Central memory CD8-positive, alpha-beta T cell (primary cell): ENCODE measurements at places on chromosomes 12 and 14.
A peak's percentile ranks its signal among the peaks of the same experiment; 100 is the strongest.

DNA sequence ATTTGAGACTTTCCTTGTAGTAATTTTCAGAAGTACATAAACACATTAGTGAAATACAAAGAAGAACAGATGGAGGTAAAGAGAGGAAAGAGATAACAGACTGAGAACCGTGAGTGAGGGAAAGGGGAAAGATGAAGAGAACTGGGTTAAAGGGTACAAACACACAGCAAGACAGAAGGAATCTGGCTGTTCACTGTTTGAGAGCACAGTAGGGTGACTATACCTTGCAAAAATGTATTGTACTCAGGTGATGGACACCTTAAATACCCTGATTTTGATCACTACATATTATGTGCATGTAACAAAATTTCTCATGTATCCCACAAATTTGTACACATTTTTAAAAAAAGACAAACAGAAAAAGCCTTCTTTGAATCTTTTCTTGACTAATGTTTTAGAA lies 2.7 kb upstream of the TRHDE start:
- DNase-seq: no peak

GRCh38 chr12:80205960-80206359 lies 106.6 kb downstream of the OTOGL start:
- no peak for DNase-seq

DNA sequence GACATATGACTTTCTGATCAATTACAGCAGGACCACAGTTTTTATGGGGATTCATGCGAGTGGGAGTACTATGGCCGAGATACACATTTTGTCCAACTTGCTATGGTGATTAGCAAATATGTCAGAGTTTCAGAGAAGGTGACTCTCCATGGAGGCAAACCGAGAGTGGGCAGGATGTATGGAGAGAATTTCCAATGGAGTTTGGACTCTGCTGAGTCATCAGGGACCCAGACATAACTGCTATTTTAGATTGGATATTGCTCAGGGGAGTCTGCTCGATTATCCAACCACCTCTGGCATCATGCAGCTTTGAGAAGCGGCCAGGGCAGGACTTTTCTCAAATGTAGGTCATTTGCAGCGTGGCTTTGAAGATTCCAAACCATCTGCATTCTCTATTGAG lies 9.5 kb upstream of the GSG1 start:
- DNase-seq: no peak

GRCh38 chr14:68278576-68279436 lies 459.2 kb downstream of the RAD51B start:
- no peak for DNase-seq

- no peak for DNase-seq
Measured at GRCh38 chr12:105876396-105876927, 262.3 kb downstream of the NUAK1 start.

DNA sequence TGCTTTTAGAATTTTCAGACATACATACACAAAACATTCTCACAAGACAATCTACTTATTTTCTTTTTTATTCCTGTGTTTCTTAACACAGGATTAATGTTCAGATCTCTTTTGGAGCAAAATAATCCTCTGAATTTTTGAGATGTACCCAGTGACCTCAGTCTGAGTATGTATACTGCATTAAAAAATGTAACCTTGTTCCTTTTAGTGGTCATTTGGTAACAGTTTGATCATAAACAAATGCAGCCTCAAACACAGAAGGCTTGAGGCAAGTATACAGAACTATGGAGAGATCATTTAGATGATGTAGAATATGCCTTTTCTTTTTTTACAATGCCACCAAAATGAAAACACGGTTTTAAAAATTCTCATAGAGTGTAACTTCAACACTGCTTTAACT lies 9.7 kb downstream of the HIF1A start:
- no peak for DNase-seq

GRCh38 chr12:127108360-127109215 lies 1158.4 kb upstream of the TMEM132C start:
- peak; percentile 17 for DNase-seq

GRCh38 chr14:58966997-58967396 lies 221.5 kb upstream of the DAAM1 start:
- no peak for DNase-seq

GRCh38 chr14:77730976-77731497 lies 23.1 kb downstream of the SLIRP start:
- no peak for DNase-seq

DNA sequence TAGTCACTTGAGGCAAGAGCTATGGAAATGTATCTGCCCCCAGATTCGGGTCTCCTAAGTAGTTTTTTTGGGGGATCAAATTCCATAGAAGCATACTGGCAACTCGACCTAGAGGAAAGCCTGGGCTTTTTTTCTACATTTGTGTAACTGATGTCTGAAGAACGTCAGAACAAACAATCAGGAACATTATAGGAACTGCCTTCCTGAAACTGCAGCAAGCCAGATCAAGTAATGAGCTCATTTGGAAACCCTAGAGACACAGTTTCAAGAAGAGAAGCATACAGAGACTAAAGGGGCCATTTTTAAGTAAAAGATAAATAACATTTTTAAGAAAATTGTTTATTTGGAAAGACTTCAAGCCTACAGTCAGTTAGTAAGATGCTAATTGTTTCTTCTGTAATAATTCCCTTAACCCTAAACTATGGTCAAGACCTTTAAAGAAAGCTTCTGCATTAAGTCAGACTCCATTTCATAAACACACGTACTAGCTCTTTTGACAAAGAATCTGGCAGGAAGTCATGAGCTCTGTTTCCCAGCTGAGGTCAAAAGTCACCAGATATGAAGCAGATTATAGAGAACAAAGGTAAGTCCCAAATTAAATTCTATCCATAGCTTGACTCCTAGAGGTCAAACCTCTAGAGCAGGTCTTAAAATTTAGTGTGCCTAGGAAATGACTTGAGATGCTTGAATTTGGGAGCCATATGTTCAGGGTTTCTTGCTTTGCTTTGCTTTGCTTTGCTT lies 112.8 kb downstream of the EGLN3 start:
- DNase-seq: no peak

- DNase-seq: no peak
Measured at GRCh38 chr12:30598889-30599288, 96.8 kb downstream of the IPO8 start.

- DNase-seq: no peak
Measured at GRCh38 chr12:2631653-2632350, 163.0 kb upstream of the FKBP4 start.

GRCh38 chr12:74456431-74456830 lies 81.2 kb upstream of the ATXN7L3B start:
- no peak for DNase-seq

DNA sequence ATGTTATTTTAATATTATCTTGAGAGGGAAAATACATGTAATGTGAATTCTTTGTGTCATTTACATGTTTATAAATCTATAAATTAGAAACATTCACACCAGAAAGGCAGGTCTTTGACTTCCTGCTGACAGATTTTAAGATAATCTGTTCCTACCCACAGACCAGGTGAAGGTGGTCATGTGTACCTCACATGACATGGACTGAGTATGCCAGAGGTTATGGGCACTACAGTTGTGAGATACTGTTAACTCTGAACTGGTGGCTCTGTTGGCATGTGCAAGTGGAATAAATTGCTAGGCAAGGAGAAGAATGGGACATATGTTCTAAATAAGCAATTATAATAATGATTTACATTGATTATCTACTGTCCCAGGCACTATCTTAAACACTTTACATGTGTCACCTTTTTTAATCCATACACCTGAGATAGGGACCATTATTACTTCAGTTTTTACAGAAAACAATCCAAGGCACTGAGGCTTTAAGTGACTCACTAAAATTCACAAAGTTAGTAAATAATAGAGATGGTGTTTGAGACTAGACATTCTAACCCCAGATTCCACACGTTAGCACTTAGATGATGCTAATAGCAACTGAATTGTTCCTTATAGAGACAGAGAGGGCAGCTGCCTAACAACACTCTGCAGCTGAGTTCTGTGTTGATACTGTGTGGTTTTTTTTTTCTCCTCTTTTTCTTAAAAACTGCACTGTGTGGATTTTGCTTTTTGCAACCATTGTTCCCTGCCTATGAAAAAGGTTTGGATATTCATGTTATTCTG lies 23.8 kb downstream of the SLC16A7 start:
- no peak for DNase-seq

DNA sequence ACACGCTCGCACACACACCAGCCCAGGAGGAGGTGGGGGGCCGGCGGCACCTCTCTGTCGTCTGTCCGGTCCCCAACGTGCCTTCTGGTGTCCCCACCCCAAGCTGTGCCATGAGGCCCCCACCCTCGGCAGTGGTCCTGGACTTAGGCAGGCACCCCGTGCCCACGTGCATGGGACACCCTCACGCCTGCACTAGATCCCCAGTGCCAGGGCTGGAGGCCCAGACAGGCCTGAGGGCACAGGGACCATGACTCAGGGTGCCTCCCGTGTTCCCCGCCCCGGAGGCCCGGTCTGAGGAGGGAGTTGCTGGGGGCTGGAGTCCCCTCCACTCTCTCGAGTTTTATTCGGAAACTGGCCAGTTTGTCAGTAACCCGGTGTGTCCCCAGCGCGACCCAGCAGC lies 38.8 kb downstream of the LRCOL1 start:
- no peak for DNase-seq

DNA sequence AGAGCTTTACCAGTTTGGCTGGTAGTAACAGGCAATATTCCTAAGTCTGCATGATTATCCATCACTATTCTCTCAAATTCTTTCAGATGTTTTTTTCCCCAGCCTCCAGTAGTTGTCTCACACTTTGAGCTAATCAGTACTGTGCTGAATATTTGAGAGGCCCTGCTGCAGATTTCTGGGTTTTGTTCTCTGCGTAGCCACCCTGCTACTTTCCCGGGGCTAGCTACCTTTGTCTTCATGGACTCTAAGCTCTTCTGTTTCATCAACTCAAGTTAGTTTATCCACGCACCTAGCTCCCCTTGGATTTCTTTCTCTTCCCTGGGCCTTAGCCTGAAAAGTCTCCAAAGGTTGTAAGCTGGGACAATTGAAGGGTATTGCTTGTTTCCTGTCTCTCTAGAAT lies 73.0 kb downstream of the FUT8 start:
- DNase-seq: no peak
